ENCODE measurements at places on chromosomes 4 and X.

DNA sequence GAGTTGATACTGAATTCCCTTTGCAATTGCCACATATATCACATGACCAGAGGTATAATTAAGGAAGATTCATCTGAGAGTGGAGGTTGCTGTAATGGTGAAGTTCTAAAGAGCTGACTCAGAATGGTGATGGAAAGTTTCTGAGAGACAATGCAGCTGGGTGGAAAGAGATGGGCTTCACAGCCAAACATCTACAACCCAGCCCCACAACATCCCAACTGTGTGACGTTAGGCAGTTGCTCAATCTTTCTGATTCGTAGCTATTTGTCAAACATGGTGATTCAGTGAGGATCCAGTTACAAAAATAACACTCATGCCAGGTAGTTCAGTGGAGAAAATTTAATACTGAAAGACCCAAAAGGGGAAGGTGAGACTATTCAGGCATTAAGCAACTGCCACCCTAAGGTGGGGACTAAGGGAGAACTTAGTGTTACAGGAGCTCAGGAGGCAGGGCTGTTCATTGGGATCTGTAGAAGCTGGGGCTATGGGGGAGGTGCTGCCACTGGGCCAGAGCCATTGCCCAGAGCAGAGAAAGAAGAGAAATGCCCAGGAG lies 6.9 kb upstream of the AFF1 start:
- no peak for DNase-seq

GRCh38 chr4:25085671-25086070 lies 54.9 kb upstream of the LGI2 start:
- peak; percentile 34 for DNase-seq

GRCh38 chr4:73901031-73901430 lies 31.8 kb downstream of the CXCL1 start:
- DNase-seq, result no peak

GRCh38 chrX:70592091-70592490 lies 147.5 kb downstream of the DLG3 start:
- no peak for DNase-seq

- no peak for DNase-seq
Observed at GRCh38 chr4:10032625-10033024, 11.3 kb upstream of the SLC2A9 start.

GRCh38 chrX:21487832-21488231 lies 113.6 kb downstream of the CNKSR2 start:
- no peak for DNase-seq

DNA sequence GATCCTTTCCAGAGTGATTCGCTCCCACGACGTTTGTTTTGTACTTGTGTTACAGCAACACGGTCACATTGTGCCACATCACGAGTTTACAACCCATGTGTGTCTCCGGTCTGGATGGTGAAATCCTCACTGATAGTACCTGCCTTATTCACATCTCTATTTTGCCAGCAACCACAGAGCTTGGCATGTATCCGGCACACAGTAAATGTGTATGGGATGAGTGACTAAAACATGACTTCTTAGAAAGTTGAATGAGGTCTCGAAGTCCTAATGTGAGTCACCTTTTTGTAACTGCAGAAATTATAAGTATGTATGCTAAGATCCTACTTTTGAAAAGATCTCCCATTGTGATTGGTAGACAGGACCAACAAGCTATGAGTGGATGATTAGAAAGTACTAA lies 7.5 kb downstream of the STOX2 start:
- DNase-seq, result no peak

- DNase-seq, result peak; percentile 16
Observed at GRCh38 chr4:183830438-183830985, 74.6 kb upstream of the STOX2 start.

DNA sequence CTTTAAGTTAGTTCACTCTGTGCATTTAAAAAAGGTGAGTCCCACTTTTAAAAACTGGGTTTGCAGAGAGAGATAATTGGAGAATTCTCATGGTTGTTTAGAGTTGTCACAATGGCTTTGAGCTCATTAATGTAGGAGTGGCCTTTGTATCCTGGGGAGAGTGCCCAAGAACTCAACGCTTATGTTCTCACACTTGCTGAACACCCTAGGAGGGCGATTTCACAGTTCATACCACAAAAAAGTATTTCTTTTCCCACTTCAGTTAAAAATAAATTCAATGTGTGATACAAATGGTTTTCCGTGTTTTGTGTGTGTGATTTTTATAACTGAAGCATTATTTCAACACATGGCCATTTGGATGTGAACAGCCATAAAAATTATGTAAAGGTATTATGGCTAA lies 8.4 kb downstream of the EMCN start:
- no peak for DNase-seq

DNA sequence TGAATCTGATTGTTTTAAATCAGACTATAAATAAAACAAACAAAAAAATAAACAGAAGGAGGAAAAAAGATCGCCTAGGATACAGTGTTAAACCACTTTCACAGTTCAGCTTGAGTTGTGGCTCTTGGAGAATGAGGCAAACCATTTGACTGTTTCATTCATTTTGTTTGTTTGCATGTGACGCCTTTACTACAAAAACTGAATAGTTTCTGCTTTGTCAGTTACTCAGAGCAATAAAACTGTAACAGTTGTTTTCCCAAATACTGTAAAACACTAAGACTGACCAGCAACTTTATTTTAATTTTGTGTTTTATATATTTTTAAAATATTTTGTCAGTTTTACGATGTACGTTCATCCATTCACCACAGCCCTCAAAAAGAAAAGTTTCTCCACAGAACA lies 214.5 kb downstream of the FBXW7 start:
- DNase-seq, result no peak

DNA sequence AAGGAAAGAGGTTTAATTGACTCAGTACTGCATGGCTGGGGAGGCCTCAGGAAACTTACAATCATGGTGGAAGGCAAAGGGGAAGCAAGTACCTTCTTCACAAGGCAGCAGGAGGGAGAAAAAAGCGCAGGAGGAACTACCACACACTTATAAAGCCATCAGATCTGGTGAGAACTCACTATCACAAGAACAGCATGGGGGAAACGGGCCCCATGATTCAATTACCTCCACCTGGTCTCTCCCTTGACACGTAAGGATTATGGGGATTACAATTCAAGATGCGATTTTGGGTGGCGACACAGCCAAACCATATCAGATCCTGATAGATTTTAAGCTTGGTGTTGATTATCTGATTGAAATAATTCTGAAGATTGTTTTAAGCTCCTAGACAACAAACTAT lies 218.7 kb downstream of the CBR4 start:
- no peak for DNase-seq

DNA sequence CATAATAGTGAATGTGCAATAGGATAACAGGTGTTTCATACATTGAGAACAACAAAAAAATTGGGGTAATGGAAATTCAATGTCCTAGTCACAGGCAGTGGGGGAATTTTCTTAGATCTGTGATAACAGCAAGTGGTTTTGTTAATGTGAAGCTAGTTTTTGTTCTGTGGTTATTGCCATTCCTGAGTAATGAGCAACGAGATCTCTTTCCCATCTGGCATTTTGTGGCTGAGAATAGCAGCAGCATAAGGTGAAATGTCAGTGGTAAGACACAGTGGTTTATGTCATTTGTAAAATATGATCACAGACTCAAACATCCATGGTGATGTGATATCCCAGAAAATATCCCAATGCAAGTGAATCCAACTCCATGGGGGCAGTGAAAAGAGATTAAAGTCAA lies 497.5 kb downstream of the KCNIP4 start:
- no peak for DNase-seq

DNA sequence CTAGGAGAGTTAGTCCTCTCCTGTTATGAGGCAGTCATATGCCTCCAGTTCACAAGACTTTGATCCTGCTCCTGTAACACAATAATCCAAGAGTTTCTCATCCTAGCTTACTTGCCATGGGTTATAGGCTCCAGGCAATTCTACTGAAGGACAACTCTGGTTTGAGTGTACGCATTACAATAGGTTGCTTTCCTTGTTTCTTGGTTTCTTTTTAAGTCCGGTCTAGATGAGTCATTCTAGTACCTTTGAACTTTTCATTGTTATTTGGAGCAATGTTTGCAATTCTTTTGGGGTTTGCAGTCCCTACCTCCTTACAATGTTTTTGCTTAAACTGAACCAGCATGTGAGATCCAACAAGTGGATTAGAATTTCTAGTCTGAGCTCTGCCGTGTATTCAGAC lies 109.1 kb downstream of the ANAPC4 start:
- no peak for DNase-seq

DNA sequence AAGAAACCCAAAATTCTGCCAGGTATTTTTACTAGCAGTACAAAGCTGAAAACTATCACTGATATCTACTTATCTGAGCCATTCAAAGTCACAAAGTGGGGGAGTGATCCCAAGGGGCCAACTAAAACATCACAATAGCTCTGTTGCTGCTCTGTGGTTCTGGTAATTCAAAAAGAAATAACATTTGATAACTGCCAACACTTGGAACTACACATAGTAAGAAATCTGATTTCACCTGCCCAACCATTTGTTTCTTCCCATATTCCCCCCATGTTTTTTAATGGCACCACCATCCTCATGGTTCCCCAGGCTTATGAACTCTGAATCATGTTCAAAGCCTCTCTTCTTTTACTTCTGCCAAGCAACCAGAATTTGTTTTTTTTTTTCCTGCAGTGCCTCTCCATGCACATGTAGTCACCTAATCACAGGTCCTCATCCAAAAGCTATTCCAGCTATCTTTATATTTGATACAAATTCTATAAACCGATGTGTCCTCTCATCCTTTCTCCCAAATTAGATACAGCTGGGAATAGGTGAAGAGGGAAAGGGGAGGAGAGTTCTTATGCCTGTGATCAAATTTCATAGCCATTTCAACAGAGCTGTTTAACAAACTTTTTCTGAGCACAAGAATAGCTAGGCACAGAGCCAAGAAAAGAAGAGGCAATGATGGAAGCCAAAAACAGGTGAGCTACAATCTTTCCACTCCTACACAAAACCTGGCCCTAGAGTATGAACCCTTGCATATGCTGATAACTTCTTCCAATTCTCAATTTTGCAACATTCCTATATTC lies 7.7 kb downstream of the AMMECR1 start:
- no peak for DNase-seq

- no peak for DNase-seq
Observed at GRCh38 chr4:87704001-87704400, 53.9 kb downstream of the DMP1 start.

Measured in pons (tissue), 1 donor.